ENCODE measurements at places on chromosomes 12 and 14.

DNA sequence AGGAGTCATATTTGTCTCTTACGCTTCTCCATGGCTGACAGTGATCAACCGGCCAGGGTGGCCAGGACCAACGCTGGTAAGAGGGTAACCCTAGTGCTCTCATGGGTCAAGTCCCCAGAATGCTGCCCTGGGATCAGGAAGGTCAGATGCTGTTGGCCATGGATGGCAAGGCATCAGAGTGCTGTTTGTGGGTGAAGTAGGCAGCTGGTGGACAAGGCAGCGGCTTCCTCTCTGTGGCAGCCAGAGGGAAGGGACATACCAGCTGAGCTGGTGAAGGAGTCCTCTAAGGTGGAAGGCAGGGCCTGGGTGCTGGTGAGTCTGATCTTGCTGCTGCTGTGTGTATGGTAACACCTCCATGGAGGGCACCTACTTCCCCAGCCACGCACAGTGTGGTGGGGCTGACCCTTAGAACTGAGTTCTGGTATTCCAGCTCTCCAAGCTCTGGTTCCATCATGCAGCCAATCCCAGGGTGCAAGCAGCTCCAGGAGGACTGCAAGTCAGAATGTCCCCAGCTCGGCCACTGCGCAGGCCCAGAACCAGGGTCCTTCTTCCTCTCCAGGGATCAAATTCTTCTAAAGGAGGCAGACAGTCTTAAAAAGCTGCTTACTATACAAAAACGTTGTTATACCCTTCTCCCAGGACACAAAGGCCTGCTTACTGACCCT is 13.4 kb upstream of the SMOC1 start:
- DNase-seq = no peak

GRCh38 chr12:123843912-123844748 is 82.0 kb downstream of the DNAH10 start:
- DNase-seq = no peak

GRCh38 chr14:102891111-102891510 is 31.4 kb upstream of the AMN start:
- DNase-seq = no peak

- peak; percentile 65 for DNase-seq
These were observed 179.9 kb downstream of the ADCK1 start for GRCh38 chr14:77979666-77980351.

- no peak for DNase-seq
These were observed 1.4 kb upstream of the AQP2 start for GRCh38 chr12:49948866-49949845.

DNA sequence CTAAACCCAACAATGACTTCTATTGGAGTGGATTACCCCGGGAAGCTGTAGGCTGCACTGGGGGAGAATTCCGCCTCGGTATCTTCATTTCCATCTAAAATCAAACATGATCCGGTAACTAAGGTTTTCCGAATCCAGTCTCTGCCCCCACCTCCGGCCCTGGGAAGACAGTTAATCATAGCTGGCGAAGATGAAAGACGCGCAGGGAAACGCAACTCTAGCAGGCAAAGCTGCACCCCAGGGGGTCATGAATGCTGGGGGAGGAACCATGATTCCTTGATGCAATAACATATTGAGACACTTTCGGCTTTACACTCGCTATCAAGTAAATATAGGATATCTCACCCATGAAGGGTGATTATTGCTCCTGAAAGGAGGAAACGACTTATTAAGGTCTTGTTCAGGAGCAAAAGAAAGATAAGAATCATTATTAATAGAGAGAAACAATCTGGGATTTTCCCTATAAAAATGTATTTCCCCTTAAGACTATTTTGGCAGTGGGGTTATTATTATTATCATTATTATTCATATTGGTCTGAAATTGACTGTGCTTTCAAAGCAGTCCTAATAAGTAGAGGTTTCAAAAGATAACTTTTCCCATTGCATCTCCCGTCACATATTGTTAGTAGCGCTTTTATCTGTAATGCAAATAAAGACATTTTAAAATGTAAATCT is 614.9 kb downstream of the VRK1 start:
- no peak for DNase-seq

- DNase-seq = peak; percentile 68
These were observed 80.0 kb downstream of the NTF3 start for GRCh38 chr12:5511644-5512600.

GRCh38 chr12:53867216-53868012 is 71.2 kb upstream of the HOXC13 start:
- no peak for DNase-seq

- DNase-seq = no peak
These were observed 17.3 kb upstream of the RIMKLB start for GRCh38 chr12:8680533-8680932.

DNA sequence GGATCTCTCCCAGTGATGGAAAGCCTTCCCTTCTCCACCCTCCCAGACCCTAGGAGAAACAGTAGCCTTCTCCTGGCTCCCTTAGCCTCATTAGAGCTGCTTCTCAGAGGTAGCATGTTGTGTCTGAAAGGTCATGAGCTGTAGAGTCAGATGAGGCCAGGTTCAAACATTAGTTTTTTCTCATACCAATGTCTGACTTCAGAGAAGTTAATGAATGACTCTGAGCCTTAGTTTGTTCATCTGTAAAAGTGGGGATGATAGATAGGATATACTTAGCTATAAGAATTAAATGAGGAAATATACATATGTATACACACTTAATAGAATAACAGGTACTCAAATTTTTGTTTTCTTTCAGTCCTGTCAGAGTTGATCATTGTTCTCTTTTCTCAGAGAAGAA is 523 bp downstream of the SLC6A13 start:
- DNase-seq = no peak

GRCh38 chr14:68172627-68173026 is 353.0 kb downstream of the RAD51B start:
- no peak for DNase-seq

- no peak for DNase-seq
These were observed 517.4 kb downstream of the DIO2 start for GRCh38 chr14:79693935-79694334.

- no peak for DNase-seq
These were observed 91.0 kb downstream of the LRRC74A start for GRCh38 chr14:76917158-76917596.

DNA sequence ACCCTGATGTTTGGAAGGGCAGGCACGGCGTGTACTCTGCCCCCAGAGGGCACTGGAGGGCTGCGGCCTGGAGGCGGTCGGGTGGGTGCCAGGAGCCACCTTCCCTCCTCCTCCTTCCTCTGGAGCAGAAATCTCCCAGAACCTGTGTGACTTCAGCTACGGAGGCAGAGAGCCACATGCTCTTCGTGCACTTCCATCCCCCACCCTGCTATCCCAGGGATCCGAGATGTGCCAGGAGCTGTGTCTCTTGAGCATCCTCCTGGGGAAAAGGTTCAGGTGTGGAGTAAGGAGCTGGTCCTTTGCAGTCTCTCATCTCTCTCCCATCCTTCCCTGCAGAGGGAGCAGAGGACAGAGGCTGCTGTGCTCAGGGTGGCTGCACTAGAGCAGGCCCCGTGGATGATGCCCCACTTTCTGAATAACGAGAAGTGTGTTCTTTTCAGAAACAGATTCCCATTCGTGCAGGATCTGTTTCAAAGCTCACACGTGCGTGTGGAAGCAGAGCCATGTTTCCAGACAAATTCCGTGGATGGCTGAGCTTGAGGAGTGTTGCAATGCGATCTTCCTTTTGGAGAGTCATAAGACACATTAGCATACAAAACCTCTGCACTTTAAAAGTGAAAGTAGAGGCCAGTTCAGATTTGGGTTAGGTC is 162.9 kb downstream of the ADGRD1 start:
- no peak for DNase-seq

GRCh38 chr14:74407801-74408154 is 18.2 kb downstream of the SYNDIG1L start:
- DNase-seq = no peak

- no peak for DNase-seq
These were observed 42.0 kb upstream of the RASSF3 start for GRCh38 chr12:64568298-64568697.

- no peak for DNase-seq
These were observed 33.9 kb upstream of the CDK17 start for GRCh38 chr12:96434107-96434506.

- DNase-seq = no peak
These were observed 364.9 kb upstream of the FLRT2 start for GRCh38 chr14:85165094-85165493.

DNA sequence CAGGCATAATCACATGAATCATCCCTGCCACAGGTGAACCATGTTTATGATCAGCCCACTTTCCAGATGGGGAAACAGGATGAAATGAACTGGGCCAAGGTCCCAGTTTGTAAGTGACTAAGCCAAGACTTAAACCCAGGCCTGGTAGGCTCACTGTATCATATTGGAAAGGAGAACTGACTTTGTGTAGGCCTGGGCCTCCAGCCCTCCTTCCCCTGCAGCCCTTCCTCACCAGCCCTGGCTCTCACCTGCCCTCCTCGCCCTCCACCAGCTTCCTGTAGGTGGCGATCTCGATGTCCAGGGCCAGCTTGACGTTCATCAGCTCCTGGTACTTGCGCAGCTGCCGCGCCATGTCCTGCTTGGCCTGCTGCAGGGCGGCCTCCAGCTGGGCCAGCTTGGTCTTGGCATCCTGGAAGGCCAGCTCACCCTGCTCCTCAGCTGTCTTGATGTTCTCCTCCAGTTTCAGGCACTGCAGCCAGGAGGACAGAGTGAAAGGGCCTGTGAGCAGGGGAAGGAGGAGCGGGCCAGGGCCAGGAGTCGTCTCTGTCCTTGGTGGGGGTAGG is 19.8 kb downstream of the KRT80 start:
- DNase-seq = no peak

DNA sequence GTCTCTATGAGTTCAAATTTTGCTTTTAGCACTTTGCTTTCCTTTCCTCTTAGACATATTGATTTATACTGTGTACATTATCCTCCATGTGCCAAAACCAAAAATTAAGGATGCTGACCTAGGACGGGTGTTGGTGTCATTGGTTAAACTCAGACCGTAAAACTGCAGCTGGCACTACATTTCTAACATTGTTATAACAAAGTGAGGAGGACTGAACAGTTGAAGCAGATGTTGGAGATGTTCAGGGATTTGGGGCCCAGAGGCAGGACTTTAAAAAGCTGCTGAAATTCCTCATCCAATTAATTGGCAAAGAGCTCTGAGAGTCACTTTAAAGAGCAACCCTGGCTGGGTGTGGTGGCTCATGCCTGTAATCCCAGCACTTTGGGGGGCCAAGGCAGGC is 72.4 kb downstream of the TMTC1 start:
- DNase-seq = no peak

GRCh38 chr14:91094772-91095171 is 19.1 kb upstream of the DGLUCY start:
- no peak for DNase-seq

GRCh38 chr14:86055512-86056075 is 525.6 kb downstream of the FLRT2 start:
- DNase-seq = no peak

DNA sequence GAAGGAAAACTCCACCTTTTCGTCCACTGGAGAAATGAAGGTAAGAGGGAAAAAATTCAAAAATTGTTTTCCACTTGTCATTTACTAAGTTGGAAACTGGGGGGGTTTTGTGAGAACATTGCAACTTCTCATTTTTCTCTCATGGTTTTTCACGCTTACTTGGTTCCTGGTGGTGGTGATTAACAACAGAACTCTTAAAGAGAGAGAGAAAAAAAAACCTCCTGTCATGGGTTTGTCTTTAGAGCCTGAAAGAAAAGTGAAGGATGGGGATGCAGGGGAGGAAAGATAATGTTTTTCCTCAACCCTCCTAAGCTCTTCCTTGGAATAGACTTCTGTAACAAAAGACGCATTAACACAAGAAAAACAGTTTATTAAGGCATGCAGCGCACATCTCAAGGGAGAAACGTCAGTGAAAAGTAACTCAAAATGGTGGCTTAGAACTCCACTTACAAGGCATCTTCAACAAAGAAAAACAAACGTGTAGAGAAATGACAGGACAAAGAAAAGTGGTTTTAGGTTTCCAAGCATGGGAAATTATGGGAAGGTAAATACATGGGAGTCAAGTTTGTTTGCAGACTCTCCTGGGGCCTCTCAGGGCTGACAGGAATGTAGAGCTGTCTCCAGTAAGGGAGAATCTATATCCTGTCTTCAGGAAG is 81.9 kb upstream of the ATF7IP start:
- DNase-seq = no peak

GRCh38 chr12:14716848-14717444 is 20.5 kb upstream of the GUCY2C start:
- no peak for DNase-seq

GRCh38 chr12:49968471-49968870 is 4.3 kb upstream of the AQP6 start:
- no peak for DNase-seq

- DNase-seq = no peak
These were observed 906.4 kb upstream of the TMEM132C start for GRCh38 chr12:127360580-127360979.

- no peak for DNase-seq
These were observed 58.6 kb downstream of the MON2 start for GRCh38 chr12:62525271-62525670.

DNA sequence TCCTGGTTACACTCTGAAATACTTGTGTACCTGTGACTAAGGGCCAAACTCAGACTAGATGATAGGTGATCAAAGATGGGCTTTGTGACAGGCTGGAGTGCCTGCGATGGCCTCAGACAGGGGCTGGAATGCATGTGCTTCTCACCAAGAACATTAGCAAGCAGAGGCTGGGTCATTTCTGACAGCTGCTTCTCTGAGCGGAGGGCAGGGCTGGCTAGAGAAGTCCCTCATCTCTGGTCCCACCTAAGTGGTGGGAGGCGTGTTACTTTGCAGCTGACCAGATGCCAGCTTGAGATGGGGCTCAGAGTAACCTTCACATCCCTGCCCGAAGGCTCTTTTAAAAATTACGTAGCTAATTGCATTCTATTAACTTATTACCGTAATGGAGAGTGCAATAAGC is 106.8 kb upstream of the RTL1 start:
- no peak for DNase-seq

- no peak for DNase-seq
These were observed 145.8 kb downstream of the TSPAN9 start for GRCh38 chr12:3222979-3223378.

DNA sequence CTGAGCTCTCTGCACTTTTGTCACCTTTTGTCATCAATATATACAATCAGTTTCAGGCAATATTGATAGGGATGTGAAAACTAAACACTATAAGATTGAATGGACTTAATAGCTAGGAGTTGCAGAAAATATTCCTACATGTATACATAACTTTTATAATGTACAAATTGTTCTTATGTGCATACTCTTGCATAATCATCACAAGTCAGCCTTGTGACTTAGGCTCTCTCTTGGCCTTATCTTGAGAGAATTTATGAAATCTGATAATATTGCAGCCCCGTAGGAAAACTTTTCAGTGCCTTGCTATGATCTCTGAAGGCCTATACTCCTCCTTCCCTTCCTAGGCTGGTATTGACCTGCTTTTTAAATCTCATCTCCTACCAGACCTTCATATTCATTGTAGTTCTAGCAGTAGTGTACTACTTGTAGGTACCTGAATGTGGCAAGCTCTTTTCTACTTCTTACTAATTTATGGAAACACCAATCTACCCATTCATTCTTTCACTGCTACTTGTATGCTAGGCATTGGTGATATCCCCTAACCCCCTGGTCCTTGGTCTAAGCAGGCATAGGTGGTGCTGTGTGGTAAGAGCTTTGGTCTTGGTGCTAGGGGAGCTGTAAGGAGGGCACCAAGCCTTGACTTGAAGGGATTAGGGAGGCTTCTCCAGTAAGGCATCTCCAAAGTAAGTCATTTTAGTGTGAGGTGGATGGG is 100.0 kb downstream of the PRKCH start:
- no peak for DNase-seq

GRCh38 chr12:74644681-74645080 is 107.0 kb downstream of the ATXN7L3B start:
- DNase-seq = no peak

- DNase-seq = no peak
These were observed 45.8 kb downstream of the HSD17B6 start for GRCh38 chr12:56808954-56809353.

Data from type B pancreatic cell (in vitro differentiated cells).